ENCODE measurements at places on chromosomes 4 and X. TPM values are rescaled to one million over a fixed set of nuclear protein-coding genes. Genes with fewer than 3 reads are reported as not detected.

DNA sequence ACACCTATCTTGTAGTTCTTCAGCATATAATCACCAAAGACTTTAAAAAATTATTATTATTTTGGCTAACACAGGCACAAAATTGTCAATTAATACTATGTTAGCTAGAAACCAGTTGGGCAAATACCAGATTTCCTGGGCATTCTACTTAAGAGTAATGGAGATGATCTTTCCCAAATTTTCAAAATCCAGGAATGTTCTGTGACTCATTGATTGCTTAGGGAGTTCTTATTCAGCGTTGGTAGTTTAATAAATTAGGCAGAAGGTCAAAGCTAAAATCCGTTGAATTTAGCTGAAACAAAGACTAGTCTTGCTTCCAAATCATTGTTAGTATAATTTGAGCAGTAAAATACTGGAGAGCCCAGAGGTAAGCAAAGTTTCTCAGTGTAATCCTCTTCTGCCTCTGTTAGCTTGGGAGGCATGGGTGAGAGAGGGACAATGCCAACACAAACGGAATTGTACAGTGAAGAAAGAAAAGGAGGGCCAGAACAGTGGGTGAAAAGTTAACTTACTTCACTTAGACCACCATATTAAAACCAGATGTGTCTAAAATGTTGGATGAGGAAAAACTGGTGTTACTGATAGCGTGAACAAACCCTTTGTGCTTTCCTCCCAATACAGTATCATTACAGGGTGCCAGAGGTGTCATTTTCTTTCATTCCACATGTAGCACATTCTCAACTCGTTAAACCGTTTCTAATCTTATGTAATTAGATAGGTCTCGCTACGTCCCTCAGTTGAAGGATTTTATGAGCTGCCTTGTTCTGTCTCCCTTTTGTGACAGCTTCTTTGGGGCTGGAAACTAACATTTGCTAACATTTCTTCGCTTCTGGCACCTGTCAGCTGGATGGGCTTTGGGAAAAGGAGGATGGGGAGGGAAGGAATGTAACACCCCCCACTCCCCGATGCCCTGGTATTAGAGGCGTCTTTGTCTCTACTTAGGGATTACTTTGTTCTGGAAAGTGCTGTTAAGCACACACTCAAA is 87.4 kb upstream of the CITED1 start:
- DNase-seq, result no peak

DNA sequence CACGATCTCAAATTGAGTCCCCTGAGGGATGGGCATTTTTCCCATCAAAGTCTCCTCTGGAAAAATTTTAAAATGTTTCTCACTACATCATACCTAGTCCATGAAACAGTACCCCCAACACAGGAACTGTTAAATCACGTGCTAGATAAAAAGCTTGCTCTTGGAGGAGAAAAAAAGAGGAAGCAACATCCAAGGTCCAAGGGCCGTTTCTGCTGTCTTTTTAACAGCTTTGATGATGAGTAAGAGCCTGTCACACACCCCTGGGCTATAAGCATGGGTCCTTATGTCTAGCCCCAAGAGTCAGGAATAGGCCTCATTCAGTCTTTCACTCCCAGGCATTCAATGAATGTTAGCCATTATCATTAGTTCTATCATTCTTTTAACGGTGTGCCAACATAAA is 128.9 kb downstream of the SH3KBP1 start:
- no peak for DNase-seq

DNA sequence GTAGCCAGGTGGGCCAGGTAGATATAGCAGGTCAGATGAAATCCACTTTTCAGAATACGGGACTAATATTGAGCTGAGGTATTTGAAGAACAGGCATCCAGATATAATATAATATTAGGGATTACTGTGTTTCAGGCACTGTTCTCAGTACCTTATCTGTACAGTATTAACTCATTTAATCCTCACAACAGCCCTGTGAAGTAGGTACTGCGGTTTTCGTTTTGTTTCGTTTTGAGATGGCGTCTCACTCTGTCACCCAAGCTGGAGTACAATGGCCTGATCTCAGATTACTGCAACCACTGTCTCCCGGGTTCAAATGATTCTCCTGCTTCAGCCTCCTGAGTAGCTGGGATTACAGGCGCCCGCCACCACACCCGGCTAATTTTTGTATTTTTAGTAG is 129.6 kb downstream of the IL1RAPL2 start:
- no peak for DNase-seq

DNA sequence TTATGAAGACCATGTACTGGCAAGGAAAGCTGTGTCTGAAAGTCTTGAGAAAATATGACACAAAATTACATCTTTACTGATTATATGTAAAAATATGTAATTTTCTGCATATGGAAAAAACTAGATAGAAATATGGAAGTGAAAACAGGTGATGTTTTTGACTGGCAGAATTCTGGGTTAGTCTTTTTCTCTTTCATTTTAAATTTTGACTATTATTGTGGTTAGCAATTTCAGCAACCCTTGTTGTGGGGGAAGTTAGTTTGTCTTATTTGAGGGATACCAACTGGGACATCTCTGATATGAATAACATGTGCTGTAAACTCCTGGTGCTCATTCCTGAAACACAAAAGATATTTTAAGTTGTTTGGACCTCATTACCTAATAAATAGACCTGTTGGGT is 49.9 kb upstream of the CPEB2 start:
- DNase-seq, result no peak

DNA sequence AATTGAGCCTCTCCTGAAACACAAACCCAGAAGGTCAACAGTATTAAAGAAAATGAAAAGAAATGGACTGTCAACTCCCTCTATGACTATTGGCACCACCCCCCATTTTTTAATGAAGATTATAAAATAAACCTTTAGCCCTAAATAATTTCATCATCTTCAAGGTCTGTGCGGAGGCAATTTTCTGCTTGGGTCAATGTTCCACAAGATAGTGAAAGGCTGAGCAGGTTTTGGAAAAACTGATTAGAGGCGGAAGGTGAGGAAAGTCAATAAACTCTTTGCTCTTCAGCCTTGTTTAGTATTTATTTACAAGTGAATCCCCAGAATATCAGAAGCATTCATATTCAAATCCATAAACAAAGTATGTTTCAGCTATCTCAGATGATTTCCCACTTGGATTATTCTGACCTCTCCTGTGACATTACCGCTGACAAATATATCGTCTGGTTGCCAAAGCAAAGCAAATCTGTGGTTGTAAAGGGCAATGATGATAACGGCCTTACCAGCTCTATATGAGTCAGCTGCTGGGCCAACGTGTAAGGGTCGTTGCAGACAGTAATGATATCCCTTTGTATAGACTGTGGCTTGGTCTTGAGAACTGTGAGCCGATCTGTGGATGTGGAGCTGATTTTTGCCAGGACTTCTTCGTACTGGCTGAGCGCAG is 24.0 kb downstream of the RASGEF1B start:
- no peak for DNase-seq

GRCh38 chrX:12967711-12968465 is 7.0 kb upstream of the TMSB4X start:
- no peak for DNase-seq

HEPH gene
- 9.1 TPM for total RNA-seq

WFS1 gene
- 54.3 TPM for total RNA-seq

DNA sequence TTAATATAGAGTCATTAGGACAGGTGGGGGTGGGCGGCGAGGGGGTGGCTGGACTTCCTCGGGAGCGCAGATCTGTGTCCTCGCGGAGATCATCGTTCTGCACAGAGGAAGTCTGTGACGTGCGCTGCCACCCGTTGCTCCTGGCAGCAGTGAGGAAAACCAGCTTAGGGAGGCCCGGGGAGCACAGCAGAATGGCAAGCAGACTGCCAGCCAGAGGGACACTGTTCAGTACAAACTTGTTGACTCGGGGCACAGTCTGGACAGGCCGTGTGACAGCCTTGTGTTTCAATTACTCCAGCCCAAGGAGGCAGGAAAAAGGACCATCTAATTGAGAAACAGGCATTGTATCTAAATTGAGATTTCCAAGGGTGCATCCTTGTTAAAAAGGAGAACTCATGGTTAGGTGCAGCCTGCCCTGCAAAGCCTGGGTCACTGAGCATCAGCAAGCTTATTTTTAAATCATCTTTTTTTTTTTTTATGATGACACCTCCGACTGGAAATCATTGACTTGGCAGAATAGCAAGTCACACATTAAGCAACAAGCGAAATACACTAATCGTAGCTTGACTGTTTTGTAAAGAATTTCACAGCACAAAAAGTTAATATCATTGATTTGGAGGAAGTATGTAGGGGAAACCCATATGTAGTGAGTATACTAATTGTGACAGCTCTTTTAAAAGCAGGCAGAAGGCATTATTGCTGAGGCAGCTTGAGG is 512.0 kb upstream of the FAT1 start:
- no peak for DNase-seq

Data from uterus (tissue), 4 donors.